ENCODE measurements at places on chromosomes 6 and 20.

- no peak for DNase-seq
Observed at GRCh38 chr20:7499201-7499600, 441.1 kb downstream of the HAO1 start.

DNA sequence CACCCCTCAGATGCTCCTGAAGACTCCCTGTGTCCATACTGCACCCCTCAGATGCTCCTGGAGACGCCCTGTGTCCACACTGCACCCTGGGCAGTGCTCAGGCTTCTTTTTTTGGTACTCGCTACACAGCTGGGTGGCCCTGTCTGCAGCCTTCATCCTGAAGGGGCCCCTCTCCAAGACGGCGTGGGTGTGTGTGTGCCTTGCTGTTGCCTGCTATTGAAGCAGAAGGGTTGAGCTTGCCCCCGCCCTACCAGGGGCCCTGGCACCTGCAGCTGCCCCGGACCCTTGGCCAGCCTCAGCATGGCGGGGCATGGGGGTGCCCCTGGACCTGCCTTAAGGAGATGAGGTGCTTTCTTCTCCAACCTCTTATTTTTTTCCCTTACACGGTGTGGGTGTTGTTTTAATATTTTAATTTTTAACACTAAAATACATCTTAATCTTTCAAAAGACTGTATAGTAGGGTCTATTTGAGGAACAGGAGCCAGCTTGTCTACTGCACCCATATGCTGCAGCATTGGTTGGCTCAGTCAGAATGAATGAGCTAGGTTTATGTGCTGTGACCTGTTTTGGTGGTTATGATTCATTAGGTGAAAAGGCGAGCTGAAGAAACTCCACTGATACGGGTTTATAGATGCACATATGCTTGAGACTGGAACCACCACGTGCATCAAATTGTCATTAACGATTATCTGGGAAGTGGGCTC, 135.9 kb downstream of the AGPAT4 start:
- DNase-seq = no peak

DNA sequence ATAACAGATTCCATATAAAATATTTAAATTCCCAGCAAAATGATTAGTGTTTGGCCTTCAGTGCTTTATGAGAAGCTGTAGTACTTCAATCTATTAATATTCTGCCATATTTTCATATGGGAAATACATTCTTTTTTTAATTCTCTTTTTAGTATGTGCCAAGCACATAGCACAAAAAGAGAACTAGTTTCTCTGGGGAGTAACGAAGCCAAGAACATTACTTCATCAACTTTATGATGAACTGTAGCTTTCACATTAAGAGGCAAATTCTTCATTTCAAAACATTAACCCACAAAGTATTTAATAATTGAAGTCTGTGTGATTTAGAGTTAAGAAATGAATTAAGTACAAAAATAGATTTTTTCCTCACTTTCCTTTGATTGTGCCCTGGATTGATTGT, 281.0 kb upstream of the EYS start:
- DNase-seq = no peak

- no peak for DNase-seq
Observed at GRCh38 chr20:41245086-41245707, 72.3 kb downstream of the ZHX3 start.

DNA sequence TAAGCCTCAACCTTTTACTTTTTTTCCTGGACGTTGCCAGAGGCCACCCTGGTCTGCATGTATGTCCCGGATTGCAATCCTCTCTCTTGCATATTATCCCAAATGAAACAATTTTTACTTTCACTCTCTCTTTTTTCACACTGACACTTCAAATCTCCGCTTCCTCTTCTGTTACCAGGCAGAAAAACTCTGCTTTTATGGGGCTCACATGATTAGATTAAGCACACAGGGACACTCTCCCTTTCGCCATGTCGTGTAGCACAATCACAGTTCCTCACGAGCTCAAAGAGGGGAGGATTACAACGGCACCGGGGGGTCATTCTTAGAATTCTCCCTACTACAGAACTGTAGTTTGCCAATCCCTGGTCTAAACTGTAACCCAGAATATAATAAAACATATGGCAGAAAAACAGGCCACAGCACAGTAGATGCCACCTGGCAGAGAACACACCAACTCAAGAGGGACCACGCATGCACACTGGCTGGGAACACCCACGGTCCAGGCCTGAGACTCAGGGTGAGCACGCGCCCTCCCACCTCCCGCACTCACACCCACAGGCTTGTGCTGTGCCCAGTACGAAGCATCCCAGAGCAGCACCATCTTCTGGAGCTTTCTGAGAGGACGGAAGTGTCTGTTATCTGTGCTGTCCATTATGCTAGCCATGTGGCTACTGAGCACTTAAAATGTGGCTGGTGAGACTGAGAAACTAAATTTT, 288.7 kb downstream of the KIF16B start:
- DNase-seq = no peak

DNA sequence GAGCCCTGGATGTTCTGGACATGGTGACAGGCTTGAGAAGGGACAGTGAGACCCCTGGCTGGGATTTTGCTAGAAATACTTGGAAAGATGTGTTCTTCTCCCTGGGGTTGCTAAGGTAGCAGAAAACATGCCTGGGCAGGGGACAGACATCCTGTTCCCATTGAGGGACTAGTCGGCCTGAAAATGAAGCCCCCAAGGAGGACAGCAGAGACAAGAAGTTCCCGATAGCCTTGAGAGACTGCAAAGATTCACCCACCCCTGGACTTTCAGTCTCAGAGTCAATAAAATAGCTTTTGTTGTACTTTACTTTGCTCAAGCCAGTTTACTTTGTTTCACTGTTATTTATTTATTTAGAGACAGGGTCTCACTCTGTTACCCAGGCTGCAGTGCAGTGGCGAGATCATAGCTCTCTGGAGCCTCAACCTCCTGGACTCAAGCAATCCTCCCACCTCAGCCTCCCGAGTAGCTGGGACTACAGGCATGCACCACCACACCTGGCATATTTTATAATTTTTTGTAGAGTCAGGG, 28.4 kb downstream of the ATP9A start:
- DNase-seq = no peak

DNA sequence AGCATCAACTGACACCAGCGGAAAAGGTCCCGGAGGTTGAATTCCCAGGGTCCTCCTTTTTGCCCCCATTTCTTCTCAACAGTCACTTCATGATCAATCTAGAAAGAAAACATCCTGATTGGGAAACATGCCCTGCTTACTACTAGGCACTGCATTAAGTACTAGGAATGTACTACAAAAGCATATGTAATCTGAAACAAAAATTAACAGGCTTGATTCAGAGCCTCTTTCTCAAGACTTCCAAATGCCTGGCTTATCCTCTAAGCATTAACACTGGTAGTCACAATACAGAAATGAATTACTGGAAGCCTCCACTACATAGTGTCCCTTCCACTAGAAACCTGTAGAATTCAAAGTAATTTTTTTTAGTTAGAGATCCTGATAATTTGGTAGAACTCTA, 84.5 kb upstream of the LYRM2 start:
- no peak for DNase-seq
